ENCODE measurements at places on chromosomes 7 and 10.

- DNase-seq: no peak
Measured at GRCh38 chr10:78903341-78903940, 165.3 kb upstream of the ZMIZ1 start.

GRCh38 chr7:141232286-141233051 is 158.6 kb downstream of the TMEM178B start:
- DNase-seq: no peak

DNA sequence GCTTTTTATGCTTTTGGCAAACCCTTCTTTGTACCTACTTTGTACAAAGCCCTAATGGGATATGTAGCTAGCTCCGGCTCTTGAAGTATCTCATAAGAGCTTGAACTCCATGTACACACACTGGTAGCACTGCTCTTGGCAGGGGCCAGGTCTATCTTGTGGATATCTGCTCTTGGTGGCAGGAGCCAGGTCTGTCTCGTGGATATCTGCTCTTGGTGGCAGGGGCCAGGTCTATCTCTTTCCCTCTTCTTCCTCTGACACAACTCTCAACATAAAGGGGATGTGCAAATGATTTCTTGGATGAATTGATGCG is 91.9 kb downstream of the WNT2 start:
- DNase-seq: no peak

DNA sequence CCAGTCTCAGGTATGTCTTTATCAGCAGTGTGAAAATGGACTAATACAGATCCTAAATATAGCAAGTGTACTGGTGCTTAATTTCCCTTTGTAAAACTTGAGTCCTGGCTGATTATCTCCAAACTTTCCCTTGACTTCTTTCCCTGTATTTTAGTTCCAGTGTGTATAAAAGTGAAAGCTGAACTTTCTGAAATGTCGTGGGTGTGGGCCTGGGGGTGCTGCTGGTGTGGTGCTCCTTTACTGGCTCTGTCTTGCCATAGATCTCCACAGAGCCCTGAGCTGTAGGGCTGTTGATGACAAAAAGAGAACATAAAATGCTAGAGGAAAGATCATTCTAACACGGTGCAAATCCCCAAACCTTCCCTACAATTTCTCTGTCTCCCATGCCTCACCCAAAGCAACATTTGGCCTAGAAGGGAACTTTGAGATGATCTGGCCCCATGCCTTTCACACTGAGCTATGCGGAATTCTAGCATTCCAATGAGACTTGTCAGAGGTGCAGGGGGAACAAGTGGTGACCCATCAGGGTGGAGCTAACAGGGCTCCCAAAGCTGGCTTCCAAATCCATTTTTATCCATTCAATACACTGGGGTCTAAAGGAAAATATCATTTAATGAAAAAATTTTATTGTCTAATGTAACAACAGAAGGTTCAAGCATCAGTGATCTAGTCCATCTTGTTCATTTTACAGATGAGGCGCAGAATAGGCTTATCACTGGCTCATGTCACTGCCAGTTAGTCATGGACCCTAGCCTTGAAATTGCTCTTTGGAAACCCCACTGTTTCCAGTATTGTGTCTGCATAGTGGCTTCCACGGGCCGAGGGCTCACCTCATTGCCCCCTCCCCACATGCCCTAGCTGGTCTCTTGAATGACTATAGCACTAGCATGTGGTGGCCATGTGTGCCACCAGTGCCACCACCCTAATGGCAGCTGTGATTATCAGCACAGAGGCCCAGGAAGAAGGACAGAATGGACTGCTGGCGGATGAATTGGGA is 1000.9 kb downstream of the LRMDA start:
- no peak for DNase-seq

DNA sequence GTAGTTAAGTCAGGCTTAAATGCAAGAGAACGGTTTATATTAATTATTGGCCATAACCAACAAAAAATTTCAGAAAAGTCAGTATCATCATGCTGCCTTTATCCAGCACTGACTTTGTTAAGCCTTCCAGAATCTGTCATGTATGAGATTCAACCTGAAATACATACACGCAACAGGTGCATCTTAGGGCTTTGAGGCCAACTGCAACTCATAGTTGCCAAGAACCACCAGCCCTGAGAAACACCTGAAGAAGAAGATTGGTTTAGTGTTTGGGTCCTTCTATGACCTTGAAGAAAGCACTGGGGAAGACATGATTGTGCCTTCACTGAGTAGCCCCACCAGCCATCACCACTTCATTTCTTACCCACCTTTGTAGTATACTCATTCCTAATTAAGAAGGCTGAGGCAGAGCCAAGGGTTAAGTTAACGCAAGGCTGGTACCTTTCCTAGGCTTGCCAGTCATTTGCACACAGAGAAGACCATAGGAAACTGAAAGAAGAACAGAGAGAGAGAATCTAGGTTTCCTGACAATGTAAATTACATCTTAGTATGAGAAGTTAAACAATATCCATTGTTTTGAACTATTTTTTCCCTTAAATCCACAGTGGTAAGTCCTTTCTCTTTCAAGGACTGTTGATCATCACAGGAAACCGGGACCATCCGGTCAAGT is 200.1 kb upstream of the PRKCQ start:
- no peak for DNase-seq

DNA sequence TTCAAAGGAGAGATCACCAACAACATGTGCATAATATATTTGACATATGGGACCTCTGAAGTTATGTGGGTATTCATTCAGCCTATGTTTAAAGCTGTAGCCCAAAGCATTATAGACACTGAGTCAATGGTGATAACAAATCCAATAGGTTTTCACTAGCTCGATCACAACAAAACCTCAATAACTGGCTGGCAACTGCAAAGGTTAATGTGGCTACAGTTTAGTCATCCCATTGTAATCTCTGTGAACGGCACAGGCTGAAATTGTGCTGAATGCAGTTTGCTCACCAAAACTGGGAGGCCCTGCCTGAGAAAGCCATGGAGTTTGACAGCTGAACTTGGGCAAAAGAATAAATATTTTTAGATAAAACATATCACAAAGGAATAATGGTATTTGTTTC is 152.4 kb upstream of the ADO start:
- DNase-seq: no peak

- DNase-seq: peak; percentile 31
Measured at GRCh38 chr7:29988424-29989256, 961 bp downstream of the SCRN1 start.

DNA sequence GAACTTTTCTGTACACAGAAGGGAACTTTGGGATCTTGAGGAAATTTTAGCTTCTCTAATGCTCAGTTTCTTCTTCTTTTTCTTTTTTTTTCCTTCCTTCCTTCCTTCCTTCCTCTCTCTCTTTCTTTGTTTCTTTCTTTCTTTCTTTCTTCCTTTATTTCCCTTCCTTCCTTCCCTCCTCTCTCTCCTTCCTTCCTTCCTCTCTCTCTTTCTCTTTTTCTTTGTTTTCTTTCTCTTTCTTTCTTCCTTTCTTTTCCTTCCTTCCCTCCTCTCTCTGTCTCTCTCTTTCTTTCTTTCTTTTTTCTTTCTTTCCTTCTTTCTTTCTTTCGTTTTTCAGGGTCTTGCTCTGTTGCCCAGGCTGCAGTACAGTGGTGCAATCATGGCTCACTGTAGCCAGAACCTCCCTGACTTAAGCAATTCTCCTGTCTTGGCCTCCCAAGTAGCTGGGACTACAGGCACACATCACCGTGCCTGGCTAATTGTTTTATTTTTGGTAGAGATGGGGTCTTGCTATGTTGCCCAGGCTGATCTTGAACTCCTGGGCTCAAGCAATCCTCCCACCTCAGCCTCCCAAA is 58.6 kb upstream of the SDK1 start:
- DNase-seq: no peak

- no peak for DNase-seq
Measured at GRCh38 chr10:120715171-120715570, 136.0 kb upstream of the WDR11 start.

- DNase-seq: no peak
Measured at GRCh38 chr10:68598978-68599770, 39.0 kb downstream of the TET1 start.

GRCh38 chr10:112967200-112967599 is 17.2 kb downstream of the TCF7L2 start:
- DNase-seq: no peak

DNA sequence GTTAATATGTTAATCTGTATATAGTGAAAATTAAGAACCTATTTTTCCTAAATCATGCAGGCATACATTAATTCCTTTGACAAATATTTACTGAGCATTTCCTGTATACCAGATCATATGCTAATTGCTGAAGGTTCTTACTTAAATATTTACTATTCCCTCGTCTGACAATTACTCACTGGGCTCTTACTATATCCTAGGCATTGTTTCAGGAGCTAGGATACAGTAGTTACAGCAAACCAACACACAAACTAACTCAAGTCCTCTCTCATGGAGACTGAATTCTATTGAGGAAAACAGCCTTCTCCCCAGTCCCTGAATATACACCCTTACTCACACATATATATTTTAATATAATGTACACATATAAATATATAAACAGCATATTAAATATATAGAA is 786.0 kb downstream of the NRG3 start:
- DNase-seq: no peak
